ENCODE measurements at places on chromosomes 2 and 18.
A peak's percentile ranks its signal among the peaks of the same experiment; 100 is the strongest.

DNA sequence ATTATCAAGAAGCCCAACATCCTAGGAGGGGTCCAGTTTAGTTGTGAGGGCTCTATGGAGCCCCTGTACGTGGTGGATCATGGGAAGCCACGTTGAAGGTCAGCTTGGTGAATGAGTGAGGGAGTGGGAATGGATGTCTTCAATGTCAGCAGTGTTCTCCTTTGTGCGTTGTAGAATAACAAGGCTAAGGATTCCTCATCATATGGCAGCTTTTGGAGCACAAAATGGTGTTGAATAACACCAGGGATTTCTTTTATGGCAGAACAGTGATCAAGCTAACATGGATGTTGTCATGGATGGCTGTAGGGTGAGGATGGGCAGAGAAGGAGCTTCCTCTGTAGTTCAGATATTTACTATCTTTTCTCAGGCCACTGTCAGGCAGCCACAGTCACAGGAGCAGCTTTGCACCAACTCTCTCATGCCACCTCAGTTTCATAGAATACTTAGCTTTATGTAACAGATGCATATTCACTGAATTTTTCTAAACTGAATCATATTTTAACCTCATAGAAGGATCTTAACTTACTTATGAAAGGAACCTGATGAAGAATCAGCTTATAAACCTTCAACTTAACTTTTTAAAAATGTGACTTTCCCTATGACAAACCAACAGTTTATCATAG lies 284.5 kb upstream of the EPAS1 start:
- DNase-seq, result no peak

- no peak for DNase-seq
Measured at GRCh38 chr2:74856004-74856578, 22.2 kb downstream of the HK2 start.

DNA sequence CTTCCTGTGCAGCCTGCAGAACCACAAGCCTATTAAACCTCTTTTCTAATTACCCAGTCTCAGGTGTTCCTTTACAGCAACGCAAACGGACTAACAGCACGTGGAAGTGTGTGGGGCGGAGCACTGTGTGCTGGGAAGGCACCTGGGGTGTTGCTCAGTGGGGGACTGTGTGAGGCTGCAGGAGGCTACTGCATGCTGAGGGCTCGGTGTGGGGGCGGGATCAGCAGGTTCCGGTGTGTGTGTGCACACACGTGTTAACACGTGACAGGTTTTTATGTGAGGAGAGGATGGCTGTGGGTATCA lies 58.9 kb downstream of the ANKMY1 start:
- no peak for DNase-seq

DNA sequence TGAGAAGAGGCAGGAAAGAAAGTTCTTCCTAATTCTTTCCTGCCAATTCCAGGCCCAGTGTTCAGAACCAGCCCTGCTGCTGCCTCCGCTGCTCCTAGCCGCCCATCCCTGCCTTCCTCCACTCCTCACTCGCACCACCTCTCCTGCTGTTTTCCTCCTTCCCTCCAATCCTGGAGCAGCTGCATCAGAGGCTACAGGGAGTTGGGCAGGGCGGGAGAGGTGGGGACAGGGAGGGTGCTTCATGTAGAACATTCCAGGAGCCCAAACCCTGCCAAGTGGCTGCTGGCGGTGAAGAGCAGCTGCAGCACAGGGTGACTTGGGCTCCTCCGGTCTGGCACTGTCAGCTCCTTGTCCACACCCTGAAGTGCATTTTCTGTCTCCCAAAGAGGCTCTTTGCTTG lies 176.3 kb downstream of the TNS1 start:
- no peak for DNase-seq

GRCh38 chr18:3648200-3648599 lies 198.2 kb downstream of the TGIF1 start:
- DNase-seq, result no peak

DNA sequence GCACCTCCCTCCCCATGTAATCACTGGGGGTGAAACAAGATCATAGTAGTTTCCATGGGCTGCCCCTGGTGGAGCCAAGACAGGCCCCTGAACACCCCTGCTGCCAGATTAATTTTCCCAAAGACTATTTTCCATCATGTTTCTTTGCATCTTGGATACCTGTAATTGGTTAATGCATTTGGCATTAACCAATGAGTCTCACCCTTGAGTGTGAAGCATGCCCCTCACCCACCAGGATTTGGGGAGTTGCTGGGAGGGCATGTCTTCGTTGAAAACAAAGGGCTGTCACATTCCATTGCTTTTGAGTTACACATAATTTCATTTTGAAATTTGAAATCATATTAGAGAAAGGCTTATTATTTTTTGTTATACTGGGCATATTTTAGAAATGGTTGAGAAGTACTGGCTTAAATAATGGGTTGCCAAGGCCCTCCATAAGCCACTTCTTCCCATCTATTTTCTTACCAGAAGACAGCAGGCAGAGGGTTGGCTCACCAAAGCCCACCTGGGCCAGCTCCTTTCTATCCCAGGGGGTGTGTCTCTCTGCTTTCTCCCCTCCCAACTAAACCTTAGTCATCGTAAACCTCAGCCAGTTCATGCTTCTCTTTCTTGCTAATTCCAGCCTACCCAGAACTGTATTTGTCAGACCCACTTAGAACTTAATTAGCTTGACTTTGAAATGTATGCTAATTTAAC lies 51.8 kb downstream of the ATIC start:
- DNase-seq, result no peak

- DNase-seq, result peak; percentile 47
Measured at GRCh38 chr18:32271672-32272208, 81.9 kb downstream of the MEP1B start.

Data from NCI-H1048 (cell line).